ENCODE measurements at places on chromosomes 1 and 21. TPM values are rescaled to one million over a fixed set of nuclear protein-coding genes. Genes with fewer than 3 reads are reported as not detected.

Gene RPF1
- total RNA-seq = 27.3 TPM

DNA sequence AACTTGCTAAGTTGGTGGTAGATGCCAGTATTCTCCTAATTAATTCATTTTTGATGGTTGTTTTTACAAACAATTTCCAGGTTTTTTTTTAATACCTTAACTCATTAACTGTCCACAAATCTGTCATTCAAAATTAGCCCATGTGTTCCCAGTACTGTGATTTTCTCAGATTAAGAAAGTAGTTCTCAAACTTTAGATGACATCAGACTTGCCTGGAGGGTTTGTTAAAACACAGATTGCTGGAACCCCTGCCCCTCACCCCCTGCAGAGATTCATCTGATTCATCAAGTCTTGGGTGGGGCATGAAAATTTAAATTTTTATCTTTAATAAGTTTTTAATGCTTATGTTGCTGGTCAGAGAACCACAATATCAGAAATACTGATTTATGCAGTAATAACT lies 130.5 kb downstream of the BACH1 start:
- DNase-seq = no peak

DNA sequence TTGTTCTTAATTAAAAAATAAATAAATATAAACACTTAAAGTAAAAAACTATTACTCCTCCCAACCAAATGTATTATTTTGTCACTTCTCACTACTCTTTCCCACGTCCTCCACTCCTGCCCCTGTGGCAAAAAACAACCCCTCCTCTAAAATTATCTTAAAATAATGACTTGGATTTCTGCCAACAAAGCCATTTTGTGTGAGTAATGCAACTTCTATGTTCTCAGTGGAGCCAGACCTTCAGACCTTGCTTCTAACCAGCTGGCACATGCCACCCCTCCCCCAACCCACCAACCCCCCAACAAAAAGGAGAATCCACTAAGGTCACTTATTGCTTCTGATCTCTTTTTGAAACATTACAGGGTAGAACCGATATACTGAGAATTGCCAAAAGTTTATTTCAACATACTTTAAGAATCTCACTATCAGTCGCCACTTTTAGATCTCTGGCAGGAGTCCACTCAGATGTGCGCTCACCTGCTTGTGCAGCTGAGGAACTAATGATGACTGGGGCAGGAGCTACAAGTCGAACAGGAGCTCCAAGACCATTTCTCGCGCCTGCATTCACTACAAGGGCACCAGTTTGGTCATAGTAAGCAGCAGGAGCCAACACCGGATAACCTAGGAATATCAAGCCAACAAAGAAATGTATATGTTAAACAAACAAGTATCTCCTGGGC lies 58.3 kb upstream of the SDC3 start:
- DNase-seq = no peak

DNA sequence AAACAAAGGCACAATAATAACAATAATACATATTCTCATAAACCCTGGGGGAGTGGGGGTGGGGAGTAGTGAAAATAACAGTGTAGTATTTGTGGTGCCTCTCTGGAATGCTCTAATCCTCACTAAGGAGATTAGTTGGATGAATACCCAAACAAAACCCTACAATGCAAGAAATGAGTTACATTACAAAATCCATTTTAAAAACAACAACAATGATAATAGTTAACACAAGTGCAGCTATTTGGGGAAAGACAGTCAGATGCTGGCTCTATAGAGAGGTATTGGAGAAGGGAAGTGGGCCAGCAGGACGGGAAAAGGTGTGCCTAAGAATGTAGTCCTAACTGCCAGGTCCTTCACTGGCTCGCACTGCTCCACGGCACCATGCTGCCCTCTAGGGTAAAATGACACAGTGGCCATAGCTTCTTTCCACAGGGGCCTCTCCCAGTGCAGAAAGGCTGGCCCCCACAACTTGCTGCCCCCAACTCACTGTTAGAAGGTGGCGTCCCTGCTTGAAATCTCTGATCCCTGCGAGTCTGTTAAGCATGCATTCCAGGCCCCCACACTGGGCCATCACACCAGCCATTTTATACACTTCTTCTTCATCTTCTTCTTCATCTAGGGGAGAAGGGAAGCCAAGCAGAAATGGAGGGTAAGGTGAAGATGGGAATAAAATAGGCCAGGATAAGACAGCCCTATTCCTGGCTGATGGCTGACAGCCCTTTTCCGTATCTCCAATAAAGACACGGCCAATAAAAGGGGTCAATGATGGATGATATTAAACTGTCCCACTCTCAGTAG lies 113.8 kb downstream of the UBR4 start:
- no peak for DNase-seq

- no peak for DNase-seq
Measured at GRCh38 chr1:27539901-27540861, 50.2 kb upstream of the WASF2 start.

DNA sequence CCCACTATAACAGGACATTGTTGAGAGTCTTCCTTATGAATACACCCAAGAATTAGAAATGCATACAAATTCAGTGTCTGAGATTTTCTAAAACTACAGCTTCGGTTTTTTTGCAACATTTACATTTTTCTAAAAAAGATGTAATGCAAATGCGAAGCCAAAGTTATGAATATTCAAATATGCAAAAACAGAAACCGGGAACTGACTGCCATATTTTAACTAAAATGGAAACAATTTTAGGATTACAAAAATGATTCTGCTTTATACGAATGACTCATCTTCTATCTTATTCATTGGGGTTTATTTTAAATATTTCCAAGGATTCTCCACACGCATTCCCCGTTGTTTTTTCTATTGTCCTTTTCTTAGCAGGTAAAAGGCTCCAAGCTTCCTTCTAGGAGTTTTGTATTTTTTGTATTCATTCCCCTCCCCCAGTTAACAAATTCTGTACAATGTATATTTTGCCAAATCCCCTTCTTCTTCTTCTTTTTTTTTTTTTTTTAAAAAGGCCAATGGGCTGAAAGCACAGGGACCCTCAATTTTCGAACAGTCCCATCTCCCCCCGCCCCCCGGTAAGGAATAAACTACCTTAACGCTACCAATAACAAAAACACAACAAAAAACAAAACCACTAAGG lies 1.0 kb downstream of the ARPC5 start:
- no peak for DNase-seq

DNA sequence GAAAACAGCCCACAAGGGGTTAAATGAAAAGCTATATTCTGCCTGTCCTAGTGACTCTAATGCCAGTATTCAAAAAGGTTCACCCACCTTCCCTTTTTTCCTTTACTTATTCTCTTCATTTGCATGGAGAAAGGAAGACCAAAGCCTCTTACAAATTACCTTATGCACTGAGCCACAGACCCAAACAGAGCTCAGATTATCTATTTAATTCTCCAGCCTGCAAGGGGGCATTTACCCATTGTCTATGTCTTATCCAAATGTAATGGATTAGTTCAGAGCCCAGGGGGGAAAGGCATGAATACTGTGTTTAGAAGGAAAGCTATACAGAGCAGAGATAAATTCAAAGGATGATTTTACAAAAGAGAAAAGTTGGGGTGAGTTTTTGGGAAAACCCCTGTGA lies 388.5 kb downstream of the OMA1 start:
- DNase-seq = no peak

DNA sequence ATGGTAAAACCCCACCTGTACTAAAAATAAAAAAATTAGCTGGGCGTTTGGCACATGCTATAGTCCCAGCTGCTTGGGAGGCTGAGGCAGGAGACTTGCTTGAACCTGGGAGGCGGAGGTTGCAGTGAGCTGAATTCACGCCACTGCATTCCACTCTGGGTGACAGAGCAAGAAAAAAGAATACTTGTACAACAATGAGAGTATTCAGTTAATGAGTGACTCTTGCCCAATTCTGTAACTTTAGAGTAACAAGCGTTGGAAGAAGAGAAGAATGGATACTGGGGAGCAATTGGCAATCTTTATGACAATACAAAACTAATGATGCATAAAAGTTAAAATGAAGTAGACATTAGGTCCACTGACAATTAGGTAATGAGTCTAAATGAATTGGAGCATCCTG lies 10.5 kb downstream of the ANXA9 start:
- DNase-seq = no peak

Measured in posterior vena cava (tissue), 2 donors.